ENCODE measurements at places on chromosomes 1 and 21.
A peak's percentile ranks its signal among the peaks of the same experiment; 100 is the strongest.

DNA sequence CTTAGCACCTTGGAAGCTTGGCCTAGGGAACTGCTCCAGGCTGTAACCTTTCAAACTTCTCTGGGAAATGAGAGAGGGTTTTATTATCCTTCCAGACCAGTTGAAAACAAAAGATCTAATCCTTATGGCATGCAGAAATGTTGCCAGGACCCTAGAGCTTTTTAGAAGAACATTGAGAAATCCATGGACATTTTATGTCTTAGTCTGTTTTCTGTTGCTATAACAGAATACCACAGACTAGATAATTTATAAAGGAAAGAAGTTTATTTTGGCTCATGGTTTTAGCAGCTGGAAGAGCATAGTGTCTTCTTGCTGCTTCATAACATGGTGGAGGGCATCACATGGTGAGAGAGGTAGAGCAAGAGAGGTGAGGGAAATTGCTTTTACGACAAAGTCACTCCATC lies 25.8 kb downstream of the OSBPL9 start:
- no peak for DNase-seq

DNA sequence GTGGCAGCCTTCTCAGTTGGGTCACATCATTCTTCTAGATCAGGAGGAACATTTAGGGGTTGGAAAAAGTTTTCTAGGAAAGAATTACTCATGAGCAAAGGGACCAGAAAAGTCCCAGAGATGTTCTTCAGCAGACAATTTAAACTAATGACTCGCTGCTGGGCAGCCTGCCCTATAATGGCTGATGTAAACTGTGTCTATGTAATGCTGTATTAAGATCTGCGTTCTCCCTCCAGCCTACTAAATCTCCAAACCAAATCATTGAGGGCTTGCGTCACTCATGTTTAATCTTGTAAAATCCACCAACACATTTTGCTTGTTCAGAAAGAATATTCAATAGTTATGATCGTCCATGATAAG lies 92.1 kb downstream of the LRRC8C start:
- DNase-seq, result peak; percentile 31

DNA sequence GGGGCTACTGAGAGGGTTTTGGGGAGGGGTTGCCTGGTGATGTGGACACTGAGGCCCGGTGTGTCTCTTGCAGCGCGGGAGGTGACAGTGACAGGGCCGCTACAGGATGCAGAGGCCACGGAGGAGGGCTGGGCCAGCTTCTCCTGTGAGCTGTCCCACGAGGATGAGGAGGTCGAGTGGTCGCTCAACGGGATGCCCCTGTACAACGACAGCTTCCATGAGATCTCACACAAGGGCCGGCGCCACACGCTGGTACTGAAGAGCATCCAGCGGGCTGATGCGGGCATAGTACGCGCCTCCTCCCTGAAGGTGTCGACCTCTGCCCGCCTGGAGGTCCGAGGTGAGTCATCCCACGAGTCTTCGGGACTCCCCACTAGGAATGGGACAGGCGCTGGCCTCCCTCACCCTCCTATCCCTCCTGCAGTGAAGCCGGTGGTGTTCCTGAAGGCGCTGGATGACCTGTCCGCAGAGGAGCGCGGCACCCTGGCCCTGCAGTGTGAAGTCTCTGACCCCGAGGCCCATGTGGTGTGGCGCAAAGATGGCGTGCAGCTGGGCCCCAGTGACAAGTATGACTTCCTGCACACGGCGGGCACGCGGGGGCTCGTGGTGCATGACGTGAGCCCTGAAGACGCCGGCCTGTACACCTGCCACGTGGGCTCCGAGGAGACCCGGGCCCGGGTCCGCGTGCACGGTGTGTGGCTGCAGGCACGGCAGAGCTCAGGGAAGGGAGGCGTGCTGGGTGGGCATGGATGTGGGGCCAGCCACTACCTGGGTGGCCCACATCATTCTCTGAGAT lies 72.5 kb downstream of the OBSCN start:
- DNase-seq, result no peak

- no peak for DNase-seq
Measured at GRCh38 chr1:18748435-18748834, 111.0 kb downstream of the TAS1R2 start.

- no peak for DNase-seq
Measured at GRCh38 chr1:156076609-156077429, 5.4 kb downstream of the MEX3A start.

- no peak for DNase-seq
Measured at GRCh38 chr1:5730272-5731109, 261.7 kb downstream of the NPHP4 start.

GRCh38 chr21:33063375-33063883 lies 6.5 kb upstream of the OLIG1 start:
- DNase-seq, result no peak

GRCh38 chr1:229411434-229412055 lies 22.3 kb downstream of the ACTA1 start:
- no peak for DNase-seq

GRCh38 chr1:157292809-157293564 lies 154.8 kb upstream of the ETV3 start:
- DNase-seq, result no peak

DNA sequence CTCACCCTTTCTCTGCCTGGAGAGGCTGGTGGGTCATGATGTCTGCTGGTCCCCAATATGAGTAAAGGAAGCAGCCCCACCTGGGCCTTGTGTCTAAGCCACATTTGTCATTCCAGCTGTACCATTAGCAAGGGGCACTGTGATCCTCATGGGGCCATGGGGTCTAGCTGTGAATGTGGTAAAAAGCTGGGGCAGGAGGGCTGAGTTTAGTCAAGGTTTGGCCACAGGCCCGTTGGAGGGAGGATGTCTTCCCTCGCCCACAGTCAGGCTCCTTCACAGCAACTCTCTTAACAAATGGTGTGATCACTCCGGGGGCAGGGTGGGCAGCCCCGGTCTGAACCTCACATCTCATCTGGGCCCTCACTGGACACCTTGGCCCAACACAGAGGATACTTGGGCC lies 115.4 kb downstream of the DMRTB1 start:
- DNase-seq, result no peak

DNA sequence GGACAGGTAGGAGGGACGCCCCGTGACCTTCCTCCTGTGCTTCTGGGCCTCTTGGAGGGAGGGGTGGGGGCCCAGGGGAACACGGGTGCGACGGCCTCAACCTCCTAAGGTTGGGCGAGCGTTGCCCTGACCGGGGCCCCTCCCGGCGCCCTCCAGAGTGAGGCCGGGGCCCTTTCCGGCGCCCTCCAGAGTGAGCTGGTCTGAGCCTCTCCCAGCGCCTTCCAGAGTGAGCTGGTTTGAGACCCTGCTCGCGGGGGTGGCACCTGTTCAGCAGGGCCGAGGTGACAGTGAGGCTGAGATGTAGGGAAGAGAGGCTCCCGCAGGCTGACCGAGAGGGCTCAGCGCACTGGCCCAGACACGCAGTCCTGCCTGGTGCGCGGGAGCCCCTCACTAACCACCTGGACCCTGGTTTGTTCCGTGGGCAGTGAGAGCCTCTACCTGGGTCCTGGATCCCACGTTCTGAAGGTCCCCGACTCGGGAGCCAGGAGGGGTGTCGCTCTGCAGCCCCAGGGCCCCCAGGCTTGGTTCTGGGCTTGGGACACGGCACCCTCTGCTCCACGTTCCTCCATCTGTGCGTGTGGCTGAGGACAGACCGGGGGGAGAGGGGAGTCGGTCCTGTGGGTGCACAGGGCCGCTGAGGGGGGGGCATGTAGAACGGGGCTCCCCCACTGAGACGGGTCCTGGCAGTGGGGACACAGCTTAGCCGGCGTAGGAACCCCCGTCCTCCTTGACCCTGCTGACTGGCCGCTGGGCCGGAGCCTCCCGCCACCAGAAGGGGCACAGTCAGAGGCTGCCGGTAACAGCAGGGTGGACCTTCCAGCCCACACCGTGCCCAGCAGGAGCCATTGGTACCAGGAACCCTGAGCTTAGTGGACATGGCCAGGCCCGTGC lies 1.4 kb downstream of the COL6A1 start:
- no peak for DNase-seq

- no peak for DNase-seq
Measured at GRCh38 chr1:178942285-178943198, 71.7 kb upstream of the ANGPTL1 start.

- no peak for DNase-seq
Measured at GRCh38 chr21:43361493-43362296, 65.2 kb downstream of the SIK1 start.
